Foreskin keratinocyte (primary cell): ENCODE measurements at places on chromosomes 3 and 15. TPM values are rescaled to one million over a fixed set of nuclear protein-coding genes. Genes with fewer than 3 reads are reported as not detected.

Gene SATB1
- 4.0 and 5.4 TPM in 2 replicates for total RNA-seq

DNA sequence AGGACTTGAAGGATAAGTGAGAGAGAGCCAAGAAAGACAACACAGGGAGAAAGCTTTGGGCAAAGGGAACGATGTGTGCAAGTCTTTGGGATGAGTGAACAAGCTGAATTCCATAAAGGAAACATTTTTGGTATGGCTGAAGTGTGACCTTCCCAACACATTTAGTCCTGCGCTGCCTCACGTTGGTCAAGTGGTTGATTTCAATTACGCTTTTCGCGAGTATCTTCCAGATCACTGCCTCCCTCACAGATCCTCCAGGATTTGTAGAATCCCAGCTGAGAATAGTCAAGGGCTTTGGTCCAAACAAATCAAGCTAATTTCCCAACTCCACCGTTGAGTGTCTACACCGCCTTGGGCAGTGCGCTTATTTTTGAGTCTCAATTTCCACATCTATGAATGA, 338.4 kb upstream of the ADAMTS9 start:
- DNase-seq, result no peak

Gene TRMT10C
- total RNA-seq, result 29.6 and 30.9 TPM in 2 replicates

Gene SERINC4
- 0.04 and 0.07 TPM in 2 replicates for total RNA-seq

GRCh38 chr15:57743424-57743823, 36.9 kb downstream of the POLR2M start:
- DNase-seq, result no peak

DNA sequence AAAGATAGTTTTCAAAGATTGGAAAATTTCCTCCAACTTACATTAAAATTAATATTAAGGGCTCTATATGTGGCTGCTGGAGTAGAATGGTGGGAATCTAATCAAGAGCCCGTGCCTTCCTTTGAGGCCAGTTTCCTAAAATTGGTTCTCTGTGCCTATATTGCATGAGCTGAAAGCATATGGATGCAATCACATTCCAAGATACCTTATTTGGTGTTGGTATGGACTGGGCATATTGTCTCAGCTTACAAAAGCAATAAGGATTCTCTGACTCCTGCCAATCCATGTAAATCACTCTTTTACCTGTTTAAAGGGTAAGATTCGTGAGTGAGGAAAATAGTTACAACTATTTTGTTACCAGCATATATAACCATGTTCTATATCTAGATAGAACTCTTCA, 111.6 kb downstream of the GREM1 start:
- no peak for DNase-seq

- no peak for DNase-seq
Measured at GRCh38 chr15:62935300-62936081, 107.1 kb upstream of the TPM1 start.

Gene CD96
- total RNA-seq, result 0.10 and 0.14 TPM in 2 replicates

DNA sequence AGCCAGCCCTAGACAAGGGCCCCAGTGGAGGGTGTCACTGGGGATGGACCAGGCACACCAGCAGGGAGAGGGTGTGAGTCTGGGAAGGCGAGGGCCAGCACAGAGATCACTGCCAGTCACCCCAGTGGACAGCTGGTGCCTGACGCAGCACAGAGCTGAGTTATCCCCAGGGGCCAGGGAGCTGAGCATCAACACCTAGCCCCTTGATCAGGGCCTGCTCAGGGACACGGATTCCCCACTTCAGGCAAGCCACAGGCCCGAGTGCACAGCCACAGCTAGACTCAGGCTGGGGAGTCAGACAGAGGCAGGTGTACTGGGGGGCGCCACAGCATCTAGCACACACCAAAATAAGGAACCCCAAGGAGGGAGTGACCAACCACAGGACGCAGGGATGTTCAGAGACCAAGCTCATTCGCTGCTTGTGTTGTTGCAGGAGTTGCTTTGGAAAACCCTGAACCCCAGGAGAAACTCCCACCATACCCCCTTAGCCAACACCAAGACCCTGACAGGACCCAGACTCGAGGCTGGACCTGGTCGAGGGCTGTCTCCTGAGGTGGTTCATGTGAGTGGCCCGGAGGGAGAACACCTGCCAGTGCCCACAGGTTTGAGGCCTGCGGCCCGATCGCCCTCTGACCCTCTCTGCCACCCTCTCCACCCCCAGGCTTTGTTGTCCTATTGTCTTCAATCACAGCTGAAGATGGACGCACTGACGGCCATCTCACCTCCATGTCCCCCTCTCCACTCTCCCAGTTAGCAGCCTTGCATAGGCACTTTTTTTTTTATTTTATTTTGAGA, 146.8 kb downstream of the TPRA1 start:
- DNase-seq, result no peak

DNA sequence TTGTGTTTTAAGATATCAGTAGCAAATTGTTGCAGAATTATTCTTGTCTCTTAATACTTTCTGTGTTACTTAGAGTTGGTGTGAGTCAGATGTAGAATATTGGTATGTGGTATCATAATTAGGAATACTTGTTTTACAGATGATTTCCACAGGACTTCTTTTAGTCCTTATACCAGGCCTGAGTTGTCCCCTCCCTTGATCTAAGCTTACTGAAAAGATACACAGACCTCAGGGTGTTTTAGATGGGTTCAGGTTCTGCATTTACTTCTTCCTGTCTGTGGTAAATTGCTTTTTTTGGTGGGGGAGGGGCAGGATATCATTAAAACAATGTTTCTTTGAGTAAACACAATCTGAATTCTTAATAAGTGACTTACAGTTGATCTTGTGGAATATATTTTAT, 14.2 kb downstream of the DZIP3 start:
- no peak for DNase-seq
